ENCODE measurements at places on chromosomes 12 and 14.

- DNase-seq, result no peak
Observed at GRCh38 chr14:49641697-49642129, 6.7 kb upstream of the DNAAF2 start.

DNA sequence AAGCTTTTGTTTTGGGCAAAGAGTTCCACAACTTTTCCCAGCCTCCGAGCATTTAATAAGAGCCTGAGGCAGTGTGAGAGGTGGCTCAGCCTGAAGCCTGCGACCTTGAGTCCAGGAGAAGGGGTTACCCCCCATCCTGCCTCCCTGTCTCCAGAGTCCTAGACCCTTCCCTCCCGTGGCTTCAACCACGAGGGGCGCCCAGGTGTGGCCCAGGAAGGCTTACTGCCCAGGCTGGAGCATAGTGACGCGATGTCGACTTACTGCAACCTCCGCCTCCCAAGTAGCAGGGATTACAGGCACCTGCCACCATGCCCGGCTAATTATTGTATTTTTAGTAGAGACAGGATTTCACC, 641 bp downstream of the LRRC43 start:
- no peak for DNase-seq

- DNase-seq, result no peak
Observed at GRCh38 chr12:24229031-24229700, 279.7 kb upstream of the SOX5 start.

DNA sequence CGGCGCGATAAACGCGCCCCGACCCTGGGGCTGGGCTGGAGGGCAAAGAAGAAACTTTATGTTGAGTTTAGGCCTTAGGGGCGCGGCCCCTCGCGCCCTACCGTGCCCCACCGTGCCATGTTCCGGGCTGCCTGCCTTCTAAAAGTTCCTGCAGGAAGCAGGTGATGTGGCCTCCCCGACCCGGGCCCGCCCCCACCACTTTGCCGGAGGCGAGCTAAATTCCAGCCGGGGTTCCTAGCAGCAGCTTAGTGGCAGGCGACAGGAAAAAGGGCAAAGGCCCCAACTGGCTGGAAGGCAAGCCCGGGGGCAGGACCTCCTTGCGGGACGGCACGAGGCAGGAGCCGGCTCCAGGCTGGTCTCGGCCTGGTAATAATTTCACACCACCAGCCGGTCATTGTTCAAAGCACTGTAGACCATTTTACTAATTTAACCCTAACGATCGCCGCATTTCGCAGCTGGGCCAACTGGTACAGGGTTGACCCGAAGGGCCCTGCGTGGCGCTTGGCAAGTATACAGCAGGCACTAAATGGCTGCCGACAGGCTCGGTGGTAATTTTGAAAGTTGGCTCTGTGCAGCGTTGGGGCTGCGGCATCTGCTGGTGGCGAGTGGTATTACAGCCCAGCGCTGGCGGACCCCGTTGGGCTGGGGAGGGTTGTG, 895 bp upstream of the CCDC88C start:
- peak; percentile 82 for DNase-seq

DNA sequence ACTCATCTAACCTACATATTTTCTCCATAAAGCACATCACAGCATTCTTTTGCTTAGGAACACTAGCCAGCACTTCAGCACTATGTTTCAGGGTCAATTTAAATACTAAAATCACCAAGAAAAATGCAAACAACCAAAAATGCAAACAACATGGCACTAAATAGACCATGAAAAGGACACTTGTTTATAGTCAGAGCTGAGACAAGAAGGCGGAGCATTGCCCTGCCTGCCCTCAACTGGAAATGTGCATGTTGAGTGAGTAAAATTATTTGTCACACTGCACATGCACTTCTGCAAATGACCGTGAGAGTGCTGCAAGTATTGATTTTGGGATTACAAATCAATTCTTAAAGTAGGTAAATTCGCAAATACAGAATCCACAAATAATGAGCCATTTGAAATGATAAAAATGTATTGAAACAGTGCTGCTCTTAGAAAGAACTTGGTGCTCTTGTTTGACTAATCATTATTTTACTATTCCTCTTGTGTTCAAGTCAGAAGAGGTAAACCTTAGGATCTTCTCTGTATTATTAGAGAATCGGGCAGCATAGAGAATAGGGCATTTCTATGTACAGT, 34.8 kb downstream of the CFAP251 start:
- DNase-seq, result no peak

Data from stimulated activated CD4-positive, alpha-beta T cell treated with anti-CD3 and anti-CD28 coated beads, Interleukin-2, amount 100 ng/mL, for 48 hours (primary cell).